ENCODE measurements at places on chromosomes 5 and 9.

DNA sequence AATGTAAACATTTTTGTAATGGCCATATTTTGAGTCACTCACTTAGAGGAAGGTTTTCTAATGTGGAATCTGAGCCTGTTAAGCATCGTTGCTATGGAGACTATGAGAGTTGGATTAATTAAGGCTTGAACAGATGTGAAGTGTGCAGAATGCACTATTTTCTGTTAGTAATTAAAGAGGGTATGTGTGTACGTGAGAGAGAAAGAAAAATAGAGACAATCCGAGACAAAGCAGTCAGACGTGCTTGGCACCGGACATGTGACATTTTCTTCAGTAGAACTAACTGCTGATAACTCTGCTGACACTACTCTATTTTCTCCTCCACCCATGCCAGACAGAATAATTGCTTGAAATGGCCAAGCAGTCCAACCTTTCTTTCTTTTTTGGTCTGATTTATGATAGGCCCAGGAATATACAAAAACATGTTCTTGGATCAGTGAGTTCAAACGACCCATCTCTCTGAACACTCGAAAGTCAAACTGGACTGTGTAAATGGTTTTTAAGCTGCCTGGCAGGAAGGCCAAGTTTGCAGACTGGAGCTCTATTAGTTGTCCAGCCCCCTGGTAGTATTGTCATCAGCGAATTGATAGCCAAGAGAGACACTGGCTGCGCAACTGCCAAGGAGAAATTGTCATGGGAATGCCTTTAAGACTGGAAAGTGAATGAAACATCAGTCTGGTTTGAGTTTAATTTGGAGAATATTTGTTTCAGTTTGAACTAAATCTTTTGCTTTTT lies 322.1 kb downstream of the ARHGEF28 start:
- DNase-seq, result no peak

GRCh38 chr5:107404595-107405374 lies 266.0 kb downstream of the EFNA5 start:
- no peak for DNase-seq

DNA sequence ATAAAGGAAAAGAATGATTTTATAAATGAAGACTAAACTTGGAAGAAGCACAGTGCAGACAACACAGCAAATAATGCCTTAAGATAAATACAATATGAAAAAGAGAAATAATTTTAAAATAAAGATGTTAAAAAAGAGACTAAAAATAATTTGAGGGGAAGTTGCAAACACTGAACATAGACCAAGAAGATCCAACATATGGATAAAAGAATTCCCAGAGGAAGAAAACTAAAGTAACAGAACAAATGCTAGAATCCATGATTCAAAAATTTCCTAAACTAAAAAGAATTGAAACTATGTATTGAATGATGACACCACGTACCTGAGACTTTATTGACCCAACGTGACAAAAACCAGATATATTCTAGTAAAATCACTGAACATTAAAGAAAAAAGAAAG lies 18.7 kb upstream of the SMIM23 start:
- no peak for DNase-seq

DNA sequence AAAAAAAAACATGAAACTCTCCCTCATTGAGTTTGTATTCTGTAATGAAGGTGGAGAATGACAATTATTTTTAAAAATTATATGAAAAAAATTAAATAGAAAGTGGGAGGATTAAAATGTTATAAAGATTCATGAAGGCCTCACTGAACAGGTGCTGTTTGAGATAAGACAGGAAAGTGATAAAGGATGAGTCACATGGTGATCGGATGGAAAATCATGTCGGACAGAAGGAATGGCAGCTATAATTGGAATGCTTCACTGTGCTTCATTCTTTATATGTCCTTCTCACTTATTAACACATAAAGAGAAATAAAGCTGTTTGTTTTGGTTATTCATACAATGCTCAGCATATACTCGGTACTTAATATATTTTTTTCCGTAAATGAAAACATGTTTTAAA lies 464.5 kb upstream of the RGMB start:
- no peak for DNase-seq

DNA sequence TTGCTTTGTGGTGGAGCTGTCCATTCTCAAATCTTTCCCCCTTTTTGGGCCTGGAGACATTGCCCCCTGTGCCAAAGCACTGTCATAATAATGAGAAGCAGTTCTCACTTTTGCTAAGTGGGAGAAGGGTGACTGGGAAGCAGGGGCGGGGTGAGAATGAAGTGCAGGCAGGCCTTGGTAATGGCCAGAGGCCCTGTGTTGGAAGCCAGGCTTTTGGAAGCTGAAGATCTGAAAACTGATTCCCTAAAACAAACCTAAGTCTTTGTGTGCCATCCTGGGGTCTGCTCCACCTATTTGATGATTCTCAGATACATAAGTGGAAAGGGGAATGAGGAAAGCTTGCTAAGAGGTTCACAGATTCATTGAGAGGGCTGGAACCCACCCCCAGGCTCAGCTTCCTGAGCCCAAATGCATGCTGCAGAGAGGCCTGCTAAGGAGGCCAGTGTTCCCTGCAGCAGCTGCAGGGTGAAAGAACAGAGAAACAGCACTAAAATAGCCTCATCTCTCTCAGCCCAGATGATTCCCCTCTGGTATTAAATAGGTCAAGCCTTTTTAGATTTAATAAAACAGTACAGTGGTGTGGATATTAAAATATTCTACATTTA lies 75.0 kb downstream of the NSG2 start:
- no peak for DNase-seq

GRCh38 chr5:98770911-98771322 lies 2.5 kb upstream of the RGMB start:
- DNase-seq, result no peak

GRCh38 chr9:109329638-109330258 lies 8.9 kb upstream of the EPB41L4B start:
- no peak for DNase-seq

- no peak for DNase-seq
These were observed 28.7 kb downstream of the ENHO start for GRCh38 chr9:34493972-34494535.

DNA sequence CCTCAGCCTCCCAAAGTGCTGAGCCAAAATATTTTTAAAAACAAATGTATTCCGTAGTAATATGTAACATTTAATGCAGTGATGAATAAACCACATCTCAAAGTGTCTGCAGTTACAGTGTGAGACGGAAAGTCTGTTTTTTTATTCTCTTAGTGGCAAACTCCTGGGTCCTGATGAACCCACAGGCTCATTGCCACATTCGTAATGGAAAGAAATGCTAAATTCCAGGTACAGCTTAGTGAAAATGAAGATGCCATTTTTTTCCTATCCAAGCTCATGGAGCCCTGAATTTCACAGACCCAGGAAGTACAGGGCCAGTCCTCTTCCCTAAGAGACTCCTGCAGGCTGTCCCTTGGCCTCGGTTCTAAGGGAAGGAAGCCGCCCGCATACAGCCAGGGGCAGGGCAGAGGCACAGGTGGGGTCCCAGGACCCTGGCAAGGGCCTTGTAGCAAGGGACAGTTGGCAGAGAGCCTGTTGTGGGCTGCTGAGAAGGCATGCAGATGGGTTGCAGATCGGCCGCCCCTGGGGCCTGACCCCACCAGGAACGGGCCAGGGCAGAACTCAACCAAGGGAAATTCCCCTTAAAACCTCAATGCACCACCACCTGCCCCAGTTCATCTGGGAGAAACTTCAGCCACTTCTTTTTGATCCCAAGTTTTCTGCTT lies 36.2 kb downstream of the IPPK start:
- DNase-seq, result no peak

- DNase-seq, result no peak
These were observed 35.8 kb downstream of the USP20 start for GRCh38 chr9:129871046-129871445.

DNA sequence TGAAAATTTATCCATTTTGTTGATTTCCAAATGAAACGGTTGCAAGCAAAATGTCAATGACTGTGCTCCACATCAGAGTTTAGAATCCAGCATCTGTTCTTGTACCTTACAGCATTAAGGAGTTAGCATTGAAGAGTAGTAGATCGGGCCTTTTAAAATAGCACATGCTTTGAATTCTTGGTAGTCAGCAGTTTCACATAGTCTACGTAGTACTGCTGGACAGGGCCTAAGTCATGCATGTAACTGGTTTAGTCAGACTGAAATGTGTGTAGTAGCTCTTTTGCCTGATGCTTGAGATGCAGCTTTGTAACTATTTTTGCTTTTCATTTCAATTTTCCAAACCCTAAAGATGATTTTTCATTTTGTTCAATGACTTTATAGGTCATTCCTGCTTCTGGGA lies 19.8 kb downstream of the LECT2 start:
- no peak for DNase-seq

- DNase-seq, result no peak
These were observed 38.6 kb downstream of the ELOVL7 start for GRCh38 chr5:60805463-60805862.

DNA sequence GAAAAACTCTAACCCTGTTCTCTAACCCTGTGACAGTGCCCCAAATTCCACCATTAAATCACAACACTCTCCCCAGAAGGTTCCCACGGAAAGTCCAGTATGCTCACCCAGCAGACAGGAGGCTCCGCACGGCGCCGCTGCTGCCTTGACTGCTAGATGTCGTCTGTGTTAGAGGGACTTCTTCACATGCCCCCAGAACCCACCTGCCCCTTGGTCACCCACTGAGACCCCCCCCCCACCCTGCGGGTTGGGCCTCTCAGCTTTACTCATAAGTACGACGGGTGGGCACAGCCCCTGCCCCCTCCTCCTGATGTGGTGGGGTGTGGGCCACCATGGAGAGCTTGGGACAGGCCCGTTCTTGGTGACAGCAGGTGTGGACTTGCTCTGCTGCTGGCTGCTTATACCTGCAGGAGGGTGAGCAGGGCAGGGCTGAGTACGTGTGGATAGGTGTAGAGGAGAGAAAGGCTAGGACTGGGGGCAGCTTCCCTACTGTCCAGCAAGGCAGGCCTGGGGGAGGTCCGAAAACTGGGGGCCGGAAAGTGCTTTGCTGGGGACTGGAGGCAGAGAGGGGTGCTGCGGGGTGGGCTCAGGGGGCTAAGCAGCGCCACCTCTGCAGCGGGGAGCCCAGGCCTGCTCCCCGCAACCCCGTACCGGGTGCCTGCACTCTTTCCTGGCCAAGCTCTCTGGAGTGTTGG lies 57.5 kb upstream of the OLFM1 start:
- no peak for DNase-seq

GRCh38 chr9:118121361-118121760 lies 417.2 kb downstream of the TLR4 start:
- no peak for DNase-seq

DNA sequence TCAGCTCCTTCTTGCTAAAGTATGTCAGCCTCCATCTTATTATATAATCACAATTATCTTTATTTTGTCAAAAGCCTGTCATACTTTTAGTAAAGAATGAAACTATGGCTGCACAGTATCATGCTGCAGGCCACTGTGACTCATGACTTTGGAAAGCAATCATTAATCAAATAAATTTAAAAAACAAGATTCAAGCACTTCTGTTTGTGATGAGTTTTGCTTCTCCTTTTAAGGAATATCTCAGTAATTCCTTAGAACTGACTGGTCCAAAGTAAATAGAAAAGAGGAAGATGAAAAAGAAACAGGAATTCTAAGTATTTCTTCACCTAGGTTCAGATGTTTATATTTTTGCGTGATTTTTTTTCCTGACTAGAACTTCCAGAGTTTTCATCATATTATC lies 83.1 kb downstream of the EDIL3 start:
- DNase-seq, result no peak

- DNase-seq, result peak; percentile 87
These were observed 556 bp upstream of the CDK9 start for GRCh38 chr9:127785023-127785932.

GRCh38 chr9:84136119-84136868 lies 155.7 kb downstream of the RMI1 start:
- DNase-seq, result no peak

DNA sequence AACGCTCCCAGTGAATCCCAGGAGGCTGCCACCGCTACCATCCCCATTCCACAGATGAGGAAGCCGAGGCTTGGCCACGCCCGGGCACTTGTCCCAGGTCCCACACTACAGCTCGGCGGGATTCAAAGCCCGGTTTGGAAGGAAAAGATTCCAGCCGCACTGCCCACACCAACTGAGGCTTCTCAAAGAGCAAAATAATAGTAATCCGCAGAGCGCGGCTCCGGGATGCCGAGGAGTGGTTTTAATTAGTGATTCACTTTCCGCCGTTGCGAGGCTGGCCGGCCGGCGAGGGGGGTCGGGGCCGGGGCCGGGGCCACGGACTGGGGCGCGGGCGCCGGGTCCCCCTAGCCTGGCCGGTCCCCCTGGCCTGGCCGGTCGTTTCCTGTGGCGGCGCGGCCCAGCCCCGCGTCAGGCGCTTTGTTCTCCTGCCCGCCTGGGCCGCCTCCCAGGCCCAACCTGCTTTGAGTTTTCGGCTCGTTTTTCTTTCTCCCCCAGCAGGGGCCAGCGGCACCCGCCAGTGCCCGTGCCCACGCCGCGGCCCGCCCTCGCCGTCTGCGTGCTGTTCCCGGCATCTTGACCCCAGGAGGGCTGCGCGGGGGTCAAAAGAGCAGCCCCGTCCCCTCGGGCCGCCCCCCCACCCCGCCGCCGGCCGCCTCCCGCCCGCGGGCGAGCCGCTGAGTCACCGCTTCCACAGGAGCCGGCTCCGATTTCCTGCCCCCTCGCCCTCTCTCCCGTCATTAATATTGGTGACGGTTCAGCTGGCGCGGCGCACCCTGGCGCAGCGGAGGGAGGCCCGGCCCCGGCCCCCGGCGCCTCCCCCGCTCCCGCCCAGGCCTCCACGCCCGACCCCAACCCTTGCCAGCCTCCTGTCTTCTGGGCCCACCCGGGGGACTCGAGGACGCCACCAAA lies 31.2 kb downstream of the FGF18 start:
- no peak for DNase-seq

- DNase-seq, result no peak
These were observed 270.5 kb upstream of the CD180 start for GRCh38 chr5:67467110-67467509.

GRCh38 chr5:57891443-57891842 lies 408.8 kb upstream of the ACTBL2 start:
- no peak for DNase-seq

GRCh38 chr5:156934450-156935211 lies 28.4 kb downstream of the TIMD4 start:
- DNase-seq, result peak; percentile 42

DNA sequence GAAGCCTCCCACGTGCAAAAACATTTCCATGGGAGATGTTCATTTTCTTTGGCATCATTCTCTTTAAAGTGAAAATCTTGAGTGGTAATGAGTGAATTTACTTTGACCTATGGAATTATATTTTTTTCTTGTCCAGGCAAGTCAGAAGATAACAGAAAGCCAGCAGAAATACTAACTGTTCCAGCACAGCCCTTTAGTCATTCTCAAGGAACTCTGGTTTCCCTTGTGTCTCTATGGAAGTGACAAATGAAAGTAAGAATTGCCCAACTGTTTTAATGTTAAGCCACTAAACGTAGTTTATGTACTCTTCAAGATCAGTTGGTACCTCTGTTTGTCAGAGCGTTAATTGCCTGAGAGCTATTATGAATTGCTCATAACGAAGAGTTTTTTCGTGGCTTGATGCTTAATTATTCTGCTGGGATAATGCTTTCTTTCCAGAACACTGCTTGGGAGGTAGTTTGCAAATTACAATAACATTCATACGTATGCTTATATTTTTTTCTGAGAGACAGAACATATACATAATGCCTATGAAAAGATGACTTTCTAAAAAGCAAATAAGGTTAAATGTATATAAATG lies 84.5 kb upstream of the CER1 start:
- DNase-seq, result no peak

- peak; percentile 48 for DNase-seq
These were observed 11.5 kb downstream of the SARDH start for GRCh38 chr9:133726401-133727276.
